ENCODE measurements at places on chromosomes 1 and 21.

- DNase-seq, result no peak
Measured at GRCh38 chr1:115722221-115722620, 46.3 kb downstream of the CASQ2 start.

DNA sequence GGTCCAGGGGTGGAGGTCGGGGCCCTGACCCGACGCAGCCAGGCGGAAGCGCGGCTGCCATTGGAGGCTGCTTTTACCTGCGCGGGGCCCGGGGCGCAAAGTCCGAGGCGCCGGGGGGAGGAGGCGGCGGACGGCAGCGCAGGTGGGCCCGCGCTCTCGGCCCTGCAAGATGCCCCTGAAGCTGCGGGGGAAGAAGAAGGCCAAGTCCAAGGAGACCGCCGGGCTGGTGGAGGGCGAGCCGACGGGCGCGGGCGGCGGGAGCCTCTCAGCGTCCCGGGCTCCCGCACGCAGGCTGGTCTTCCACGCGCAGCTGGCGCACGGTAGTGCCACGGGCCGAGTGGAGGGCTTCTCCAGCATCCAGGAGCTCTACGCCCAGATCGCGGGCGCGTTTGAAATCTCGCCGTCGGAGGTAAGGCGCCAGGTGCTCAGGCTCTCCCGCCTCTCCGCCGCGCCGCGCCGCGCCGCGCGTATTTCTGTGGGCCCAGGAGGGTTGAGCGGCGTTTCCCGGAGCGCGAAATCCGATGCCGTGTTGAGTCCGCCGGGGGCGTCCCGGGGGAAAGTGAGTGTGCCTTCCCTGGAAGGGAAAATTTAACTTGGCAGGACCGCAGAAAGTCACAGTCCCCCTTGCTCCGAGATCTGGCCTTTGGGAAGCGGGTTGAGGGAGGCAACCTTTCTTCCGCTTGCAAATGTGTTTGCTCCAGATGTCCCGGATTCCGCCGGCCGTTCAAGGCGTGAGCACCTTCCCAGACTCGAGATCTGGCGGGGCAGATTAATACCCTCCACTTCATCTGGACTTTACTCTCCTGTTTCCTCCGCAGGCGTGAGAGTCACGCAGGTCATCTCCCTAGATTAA is at the start of gene GIPC2:
TSS of gene GIPC2 (plus strand) at position 41 of the 853 bp plus-strand sequence. CDS start at position 170, 129 bp downstream.
- DNase-seq, result no peak

GRCh38 chr1:229217716-229218115 is 53.2 kb upstream of the RAB4A start:
- no peak for DNase-seq

- no peak for DNase-seq
Measured at GRCh38 chr1:33365560-33365997, 44.7 kb upstream of the A3GALT2 start.

GRCh38 chr1:197441999-197442414 is 174.0 kb downstream of the CRB1 start:
- no peak for DNase-seq

GRCh38 chr1:163459539-163459938 is 137.8 kb downstream of the NUF2 start:
- DNase-seq, result no peak

GRCh38 chr1:43473463-43473862 is 19.7 kb upstream of the HYI start:
- no peak for DNase-seq

- no peak for DNase-seq
Measured at GRCh38 chr1:219302697-219303096, 129.0 kb downstream of the LYPLAL1 start.

- no peak for DNase-seq
Measured at GRCh38 chr1:151326619-151327222, 495 bp downstream of the PI4KB start.

DNA sequence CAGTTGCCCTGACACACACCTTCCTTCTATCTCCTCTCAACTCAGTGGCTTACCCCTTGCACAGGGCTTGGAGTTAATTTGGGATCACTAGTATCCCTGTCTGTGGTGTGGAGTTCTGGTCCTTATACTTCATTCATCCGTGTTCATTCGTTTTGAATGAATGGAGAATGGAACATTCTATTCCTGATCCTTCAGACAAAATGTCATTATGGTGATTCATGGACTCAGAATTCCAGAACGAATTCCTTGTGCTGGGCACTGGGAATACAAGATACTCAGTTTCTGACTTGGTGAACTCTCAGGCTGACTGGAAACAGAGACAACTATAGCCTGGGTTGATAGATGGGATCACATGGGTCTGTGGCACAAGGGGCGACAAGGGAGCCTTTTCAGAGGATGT is 49.9 kb upstream of the TRABD2B start:
- no peak for DNase-seq

GRCh38 chr1:44543064-44543744 is 131.1 kb downstream of the TMEM53 start:
- no peak for DNase-seq

DNA sequence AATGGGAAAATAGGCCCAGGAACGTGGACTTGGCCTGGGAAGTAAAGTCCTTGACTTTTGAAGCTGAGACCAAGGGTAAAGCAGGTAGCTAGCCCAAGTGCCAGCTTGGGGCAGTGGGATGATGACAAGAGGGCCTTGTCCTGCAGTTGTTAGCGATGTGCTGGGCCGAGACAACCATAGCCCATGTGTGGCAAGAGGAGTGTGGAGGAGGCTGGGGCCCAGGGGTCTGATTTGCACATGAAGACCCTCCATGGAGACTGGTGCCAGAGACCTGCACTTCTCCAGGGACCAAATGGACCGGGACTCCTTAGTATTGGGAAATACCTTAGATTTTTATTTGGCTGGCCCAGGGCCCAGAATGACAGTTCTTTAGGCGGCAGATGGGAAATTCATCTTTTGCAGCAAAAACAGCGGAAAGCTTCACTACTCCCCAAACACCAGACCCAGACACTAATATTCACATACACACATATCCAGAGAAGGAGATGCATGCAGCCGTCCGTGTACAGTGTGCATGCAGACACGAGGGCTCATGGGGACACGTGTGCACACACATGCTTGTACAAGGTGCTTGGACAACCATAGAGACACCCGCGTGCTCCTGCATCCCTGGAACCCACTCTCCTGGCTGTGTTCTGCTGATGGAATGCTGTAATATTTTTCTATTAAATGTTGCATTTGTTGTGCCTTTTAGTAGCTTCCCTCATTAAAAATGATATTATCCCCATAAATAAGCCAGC is 78.1 kb upstream of the CSF3R start:
- no peak for DNase-seq

GRCh38 chr21:41878831-41879189 is 334 bp downstream of the PRDM15 start:
- peak; percentile 70 for DNase-seq

DNA sequence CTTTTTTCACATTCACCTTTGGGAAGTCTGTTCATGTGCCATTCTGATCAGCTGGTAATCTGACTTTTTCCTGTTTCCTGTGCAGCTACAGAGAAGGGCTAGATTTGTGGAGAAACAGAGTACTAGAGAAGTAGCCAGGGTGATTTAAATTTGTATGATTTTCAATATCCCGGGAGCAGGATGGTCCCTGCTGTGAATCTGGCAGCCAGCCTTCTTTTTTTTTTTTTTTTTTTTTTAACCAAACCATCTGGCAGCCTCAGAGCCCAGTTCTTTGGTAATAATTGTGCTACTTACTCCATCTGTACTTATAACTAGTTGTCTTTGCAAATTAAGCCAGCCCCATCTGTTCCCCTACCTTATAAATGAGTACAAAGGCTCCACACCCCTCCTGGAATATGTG is 248.6 kb upstream of the DEPDC1 start:
- no peak for DNase-seq

- no peak for DNase-seq
Measured at GRCh38 chr1:228284148-228284495, 76.3 kb downstream of the OBSCN start.

DNA sequence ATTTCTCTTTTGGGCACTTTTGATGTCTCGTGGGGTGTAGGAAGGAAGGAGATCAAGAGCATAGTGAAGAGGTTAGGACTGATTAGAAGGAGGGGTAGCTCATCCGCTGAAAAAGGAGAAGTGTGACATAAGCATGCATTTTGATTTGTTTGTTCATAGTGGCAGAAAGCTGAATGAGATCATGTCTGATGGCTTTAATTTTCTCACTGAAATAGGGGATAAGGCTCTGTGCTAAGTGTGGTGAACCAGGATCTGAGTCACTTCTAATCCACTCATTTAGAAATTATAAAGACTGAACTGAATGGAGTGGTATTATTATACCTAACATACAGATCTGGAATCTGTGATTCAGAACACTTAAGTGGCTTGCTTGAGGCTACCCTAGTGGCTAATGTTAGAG is 344.5 kb downstream of the PDE4B start:
- no peak for DNase-seq

GRCh38 chr1:14666962-14667650 is 68.6 kb downstream of the KAZN start:
- DNase-seq, result no peak

DNA sequence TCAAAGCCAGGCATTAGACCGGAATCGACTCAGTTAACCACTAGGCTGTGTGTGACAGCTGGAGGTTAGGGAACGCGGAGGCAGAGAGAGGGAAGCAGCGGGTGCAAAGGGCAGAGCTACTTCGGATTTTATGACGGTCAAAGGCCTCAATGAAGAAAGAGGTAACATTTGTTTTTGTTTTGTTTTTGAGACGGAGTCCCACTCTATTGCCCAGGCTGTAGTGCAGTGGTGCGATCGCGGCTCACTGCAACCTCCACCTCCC is 276.8 kb upstream of the GREM2 start:
- no peak for DNase-seq

GRCh38 chr1:10057343-10057742 is 24.6 kb downstream of the UBE4B start:
- no peak for DNase-seq

DNA sequence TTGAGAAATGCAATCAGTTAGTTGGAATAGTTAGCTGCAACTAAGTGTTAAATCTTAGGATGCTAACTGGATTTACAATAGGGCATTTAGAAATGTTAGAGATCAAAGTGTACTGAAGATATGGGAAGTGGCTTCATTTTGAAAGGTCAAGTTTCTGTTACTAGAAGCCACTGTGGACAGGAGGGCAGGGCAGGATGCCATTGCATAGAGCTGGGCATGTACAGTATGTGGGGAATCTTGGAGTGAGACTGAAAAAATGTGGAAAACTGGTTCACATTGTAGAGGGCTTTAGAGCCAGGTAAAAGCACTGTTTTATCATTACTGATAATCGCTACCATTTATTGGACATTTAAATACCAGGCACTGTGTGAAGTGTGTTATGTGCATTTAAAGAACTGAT is 31.0 kb downstream of the ARID1A start:
- no peak for DNase-seq

GRCh38 chr1:15065291-15065690 is 88.3 kb upstream of the TMEM51 start:
- no peak for DNase-seq

GRCh38 chr1:92956254-92957029 is 4.8 kb downstream of the DIPK1A start:
- no peak for DNase-seq

DNA sequence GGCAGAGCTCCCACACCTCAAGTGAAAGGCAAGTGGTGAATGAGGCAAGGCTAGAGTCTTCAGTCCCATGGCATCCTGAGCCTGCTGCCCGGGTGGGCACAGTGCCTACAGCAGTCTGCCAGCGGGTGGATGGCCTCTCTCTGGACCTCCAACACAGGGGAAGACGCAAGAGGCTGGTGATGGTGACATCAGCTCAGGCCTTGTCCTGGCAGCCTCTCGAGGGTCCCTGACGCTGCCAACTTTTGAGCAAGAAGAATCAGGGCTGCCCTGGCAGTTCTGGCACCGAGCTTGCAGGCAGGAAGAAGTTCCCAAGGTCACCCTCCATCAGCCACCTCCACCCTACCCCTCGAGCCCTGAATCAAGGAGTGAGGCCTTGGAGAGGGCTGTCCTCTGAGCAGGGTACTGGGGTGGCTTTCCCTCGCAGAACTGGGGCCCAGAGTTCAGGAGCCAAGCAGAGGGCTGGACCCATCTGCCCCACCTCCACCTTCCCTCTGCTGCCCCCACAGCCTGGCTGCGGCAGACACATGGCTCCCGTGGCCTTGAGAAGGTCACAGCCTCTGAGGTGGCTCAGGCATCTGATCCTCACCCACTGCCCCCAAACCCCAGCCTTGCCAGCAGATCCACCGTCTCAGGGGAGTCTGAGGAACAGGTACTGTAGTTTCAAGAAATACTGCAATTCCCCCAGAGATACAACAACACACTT is 5.8 kb downstream of the RAP1GAP start:
- DNase-seq, result no peak

- DNase-seq, result no peak
Measured at GRCh38 chr1:93442008-93442666, 5.8 kb upstream of the FNBP1L start.

- no peak for DNase-seq
Measured at GRCh38 chr1:203590603-203591002, 36.0 kb upstream of the ATP2B4 start.

- no peak for DNase-seq
Measured at GRCh38 chr1:93659822-93660503, 21.7 kb downstream of the BCAR3 start.

- no peak for DNase-seq
Measured at GRCh38 chr1:11455967-11456570, 22.9 kb upstream of the DISP3 start.

- no peak for DNase-seq
Measured at GRCh38 chr21:46347791-46348381, 23.9 kb downstream of the PCNT start.

DNA sequence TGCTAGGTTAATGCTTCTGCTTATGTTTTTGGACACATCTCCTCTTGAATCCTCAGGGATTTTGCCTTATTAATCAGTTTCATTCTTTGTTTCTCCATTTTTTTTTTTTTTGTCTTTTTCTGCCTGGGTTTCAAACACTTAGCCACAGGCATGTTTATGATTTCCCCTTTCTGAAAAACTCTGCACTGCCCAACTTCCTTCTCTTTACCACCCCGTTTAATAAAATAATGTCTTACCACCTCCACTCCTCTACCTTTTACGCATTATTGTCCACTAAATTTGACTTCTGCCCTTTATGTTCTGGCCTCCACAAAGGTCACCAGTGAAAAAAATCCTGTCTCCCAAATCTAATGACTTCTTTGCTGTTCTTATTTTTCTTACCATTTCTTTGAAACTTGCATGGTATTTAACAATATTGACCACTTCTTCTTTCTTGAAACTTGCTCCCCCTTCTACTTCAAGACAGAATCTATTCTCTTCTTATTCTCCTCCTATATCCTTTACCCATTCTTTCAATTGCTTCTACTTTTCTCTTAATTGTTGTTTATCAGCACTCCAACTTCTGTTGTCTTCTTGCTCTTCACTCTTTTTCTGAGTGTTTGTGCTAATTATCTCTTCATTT is 150.3 kb downstream of the TNFSF18 start:
- no peak for DNase-seq

DNA sequence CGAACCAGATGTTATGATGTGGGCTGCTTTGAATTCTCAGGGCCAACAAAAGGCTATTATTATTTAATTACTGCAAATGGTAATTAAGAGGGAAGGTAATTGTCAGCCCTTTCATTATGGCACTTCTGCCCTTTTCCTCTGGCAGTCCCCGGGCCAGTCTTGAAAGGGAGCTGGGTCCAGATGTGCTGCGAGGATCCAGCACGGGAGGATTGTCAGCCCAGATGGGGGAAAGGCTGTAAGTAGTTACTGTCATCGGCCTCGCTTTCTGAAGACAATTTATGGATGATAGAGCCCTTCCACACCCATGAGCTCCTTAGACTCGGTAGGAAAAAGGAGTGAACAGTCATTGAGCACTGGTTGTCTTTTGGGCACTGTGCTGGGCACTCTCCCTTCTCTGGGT is 8.7 kb upstream of the ZNF362 start:
- DNase-seq, result no peak

- no peak for DNase-seq
Measured at GRCh38 chr1:105795741-105796140, 1260.7 kb upstream of the PRMT6 start.

GRCh38 chr1:2231532-2232254 is 3.6 kb downstream of the SKI start:
- DNase-seq, result peak; percentile 66
